ENCODE measurements at places on chromosomes 12 and 14.

DNA sequence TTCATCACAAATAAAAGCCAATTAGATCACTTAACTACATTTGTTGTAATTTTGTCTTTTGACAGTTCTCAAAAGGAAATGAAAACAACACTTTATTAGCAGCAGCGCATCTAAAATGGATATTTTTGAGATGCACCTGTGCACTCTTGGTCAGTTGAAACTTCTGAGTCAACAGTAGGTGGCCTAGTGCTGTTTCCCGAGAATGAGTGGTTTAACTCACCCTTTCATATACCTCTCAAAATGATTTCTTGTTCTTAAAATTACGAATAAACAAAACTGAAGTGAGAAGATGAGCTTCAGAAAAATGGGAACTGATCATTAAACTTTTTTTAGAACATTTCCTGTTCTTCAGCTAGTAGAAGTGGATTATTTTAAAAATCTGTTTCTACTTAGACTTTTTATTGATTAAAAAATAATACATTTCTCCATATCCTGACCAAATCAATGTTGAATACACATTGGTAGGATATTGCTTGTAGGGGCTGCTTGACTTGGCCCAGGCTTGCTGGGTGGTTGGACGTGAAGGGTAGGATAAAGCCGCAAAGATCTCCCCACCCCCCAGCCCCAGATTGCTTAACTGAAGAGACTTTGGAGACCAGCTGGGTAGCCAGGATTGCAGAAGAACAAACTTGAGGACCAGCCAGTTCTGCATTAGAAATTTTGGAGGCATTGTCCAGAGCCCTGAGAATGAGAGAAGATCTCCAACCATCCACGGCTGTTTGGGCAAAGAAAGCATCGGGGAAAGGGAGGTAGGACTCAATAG is 22.3 kb upstream of the STK38L start:
- DNase-seq: no peak

DNA sequence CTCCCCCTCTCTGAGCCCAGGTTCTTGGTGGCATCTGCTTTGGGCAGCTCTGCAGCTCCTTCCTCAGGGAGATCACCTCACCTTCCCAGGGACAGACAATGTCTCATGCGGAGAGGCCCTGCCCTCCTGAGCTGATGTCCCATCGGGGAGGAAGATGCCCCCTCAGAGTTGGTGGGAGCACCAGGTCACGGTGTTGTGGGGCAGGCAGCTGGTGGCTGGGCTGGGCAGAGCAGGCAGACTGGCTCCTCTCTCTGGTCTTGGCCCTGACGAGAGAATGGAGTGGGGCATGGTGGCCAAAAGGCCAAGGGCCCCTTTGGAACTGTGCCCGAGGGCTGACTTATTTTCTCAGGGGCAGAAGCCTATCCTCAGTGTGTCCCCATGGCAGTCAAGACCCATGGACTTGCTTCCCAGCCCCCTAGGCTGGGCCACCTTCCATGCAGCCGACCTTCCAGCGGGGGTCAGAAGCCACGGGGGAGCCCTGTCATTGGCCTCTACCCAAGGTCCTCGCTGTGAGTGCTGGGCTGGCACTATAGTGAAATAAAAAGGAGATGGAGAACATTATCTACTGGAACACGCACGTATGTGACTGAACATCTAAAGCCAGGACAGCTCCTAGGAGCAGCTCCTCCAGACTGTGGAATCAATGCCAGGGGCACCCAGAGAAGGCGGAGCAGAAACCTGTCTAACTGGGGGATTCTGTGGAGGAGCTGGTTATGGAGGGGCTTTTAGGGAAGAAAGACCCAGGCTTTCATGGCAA is 21.9 kb downstream of the PPP2R5C start:
- DNase-seq: no peak

GRCh38 chr12:54221402-54221984 is 32.7 kb upstream of the SMUG1 start:
- DNase-seq: no peak

GRCh38 chr14:22070119-22070982 is 396.7 kb upstream of the OR4E1 start:
- DNase-seq: no peak

- DNase-seq: no peak
Measured at GRCh38 chr12:29187756-29188155, 38.7 kb downstream of the FAR2 start.

- no peak for DNase-seq
Measured at GRCh38 chr12:116443821-116444589, 115.2 kb upstream of the MAP1LC3B2 start.

- DNase-seq: peak; percentile 24
Measured at GRCh38 chr12:41769810-41770209, 374.9 kb downstream of the GXYLT1 start.

GRCh38 chr14:45651890-45652289 is 398.9 kb upstream of the MIS18BP1 start:
- no peak for DNase-seq

DNA sequence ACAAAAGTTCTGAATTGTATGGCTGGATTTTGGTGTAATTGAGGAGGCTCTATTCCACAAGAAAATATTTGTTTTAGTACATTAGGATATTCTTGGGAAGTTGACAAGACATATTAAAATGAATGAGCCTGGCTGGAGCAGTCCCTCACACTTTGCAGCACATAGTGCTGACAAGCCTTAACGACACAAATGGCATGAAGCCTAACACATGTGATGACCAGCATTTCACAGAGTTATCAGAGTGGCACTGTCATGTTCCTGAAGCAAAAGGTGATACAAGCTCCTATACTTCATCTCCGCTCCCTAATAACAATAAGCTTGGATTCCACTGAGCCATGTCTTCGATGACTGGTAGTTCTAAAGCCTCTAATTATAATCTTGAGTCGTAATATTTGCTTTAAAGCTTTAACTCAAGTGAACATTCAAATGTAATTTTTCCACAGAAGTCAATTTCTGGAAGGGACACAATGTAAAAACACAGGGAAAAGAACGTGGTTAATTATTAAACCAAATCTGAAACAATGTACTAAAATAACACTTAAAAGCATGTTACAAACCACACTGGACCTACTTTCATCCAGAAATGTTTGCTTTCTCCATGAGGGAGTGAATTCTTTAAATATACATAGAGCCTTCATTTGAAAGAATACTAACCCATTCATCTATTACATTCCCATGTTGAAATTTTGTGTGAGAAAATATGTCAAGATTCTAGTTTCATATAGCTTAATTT is 49.6 kb downstream of the GRIP1 start:
- peak; percentile 44 for DNase-seq

- DNase-seq: no peak
Measured at GRCh38 chr12:132419631-132420246, 70.2 kb upstream of the FBRSL1 start.

DNA sequence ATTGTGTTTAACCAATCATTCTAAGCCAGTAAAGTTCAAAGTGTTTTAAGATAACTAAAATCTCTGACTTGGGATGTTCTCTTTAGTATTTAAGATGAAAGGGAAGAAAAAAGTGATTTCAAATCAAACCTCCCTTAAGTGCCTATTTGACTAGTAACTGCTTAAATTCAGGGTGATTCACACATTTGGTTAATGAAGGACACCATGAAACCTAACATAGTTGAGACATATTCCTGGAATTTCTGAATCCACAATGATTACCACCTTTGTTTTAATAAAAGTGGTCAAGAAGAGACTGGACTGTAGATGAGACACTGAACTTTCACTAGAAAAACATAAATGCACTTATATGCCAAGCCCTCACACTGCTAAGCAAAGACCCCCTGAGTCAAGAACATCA is 138.7 kb downstream of the MED13L start:
- DNase-seq: peak; percentile 79

DNA sequence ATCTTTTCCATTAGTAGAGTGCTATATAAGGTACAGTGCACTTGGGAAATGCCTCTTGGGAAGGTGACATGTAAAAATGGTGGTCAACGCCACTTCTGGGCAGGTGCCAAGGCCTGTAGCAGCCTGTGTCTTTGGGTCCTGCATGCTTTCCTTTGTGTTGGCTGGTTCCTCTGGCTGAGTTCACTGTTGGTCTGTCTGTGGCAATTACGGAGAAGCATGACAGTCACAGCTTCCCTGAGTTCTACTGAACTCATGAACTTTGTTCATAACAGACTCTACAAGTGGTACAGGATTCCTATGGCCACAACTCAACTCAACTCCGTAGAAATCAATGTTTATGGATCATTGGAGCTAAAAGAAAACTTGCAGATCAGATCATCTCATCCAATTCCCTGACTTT is 98.0 kb downstream of the CACNA1C start:
- DNase-seq: no peak

GRCh38 chr12:92721130-92721529 is 18.3 kb downstream of the PLEKHG7 start:
- peak; percentile 70 for DNase-seq

DNA sequence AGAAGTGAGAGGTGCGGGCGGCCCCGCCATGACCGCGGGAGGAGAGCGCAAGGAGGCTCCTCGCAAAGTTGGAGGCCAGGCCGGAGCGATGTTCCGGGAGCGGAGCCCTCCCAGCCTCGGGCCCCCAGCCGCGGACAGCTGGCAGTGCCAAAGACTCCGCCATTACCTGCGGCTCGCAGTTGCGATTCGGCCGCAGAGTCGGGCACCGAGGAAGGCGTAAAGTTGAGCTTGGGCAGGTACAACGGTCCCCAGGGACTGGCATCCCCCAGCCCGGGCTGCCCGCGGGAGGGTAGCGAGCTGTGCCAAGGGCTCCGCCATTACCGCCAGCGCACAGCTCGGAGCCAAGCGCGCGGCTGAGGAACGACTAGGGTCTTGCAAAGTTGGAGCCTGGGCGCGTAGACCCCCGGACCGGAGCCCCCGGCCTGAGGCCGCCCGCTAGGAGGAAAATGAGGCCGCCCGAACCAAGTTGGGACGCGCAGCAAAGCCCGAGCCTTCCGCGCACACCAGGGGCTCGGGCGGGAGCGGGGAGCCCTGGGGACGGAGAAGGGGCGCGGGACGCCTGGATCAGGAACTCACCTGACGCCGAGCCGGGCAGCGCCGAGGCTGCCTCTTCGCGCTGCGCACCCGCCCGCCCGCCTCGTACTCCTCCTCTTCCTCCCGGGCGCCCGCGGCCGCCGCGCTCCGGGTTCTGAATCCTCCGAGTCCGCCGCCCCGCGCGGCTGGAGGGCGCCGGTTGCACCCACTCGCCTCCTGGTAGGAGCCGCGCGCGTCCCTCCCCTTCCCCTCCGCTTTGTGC is 677 bp downstream of the NOS1 start:
- DNase-seq: no peak

- no peak for DNase-seq
Measured at GRCh38 chr14:79204591-79204990, 1006.7 kb downstream of the DIO2 start.

DNA sequence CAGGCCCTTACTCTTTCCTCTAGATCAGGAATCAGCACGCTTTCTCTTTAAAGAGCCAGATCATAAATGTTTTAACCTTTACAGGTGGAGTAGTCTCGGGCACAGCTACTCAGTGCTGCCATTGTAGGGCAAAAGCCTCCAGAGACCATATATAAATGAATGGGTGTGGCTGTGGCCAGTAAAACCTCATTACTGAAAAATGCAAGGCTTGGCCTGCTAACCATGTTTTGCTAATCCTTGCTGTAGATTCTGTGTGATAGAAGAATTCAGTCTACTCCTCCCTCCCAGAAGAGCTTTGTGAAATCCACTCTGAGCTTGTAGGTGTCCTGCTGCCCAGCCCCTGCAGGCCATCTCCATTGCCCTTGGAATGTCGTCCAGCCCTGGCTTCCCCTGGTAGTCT is 58.1 kb downstream of the HSP90AA1 start:
- DNase-seq: peak; percentile 7

DNA sequence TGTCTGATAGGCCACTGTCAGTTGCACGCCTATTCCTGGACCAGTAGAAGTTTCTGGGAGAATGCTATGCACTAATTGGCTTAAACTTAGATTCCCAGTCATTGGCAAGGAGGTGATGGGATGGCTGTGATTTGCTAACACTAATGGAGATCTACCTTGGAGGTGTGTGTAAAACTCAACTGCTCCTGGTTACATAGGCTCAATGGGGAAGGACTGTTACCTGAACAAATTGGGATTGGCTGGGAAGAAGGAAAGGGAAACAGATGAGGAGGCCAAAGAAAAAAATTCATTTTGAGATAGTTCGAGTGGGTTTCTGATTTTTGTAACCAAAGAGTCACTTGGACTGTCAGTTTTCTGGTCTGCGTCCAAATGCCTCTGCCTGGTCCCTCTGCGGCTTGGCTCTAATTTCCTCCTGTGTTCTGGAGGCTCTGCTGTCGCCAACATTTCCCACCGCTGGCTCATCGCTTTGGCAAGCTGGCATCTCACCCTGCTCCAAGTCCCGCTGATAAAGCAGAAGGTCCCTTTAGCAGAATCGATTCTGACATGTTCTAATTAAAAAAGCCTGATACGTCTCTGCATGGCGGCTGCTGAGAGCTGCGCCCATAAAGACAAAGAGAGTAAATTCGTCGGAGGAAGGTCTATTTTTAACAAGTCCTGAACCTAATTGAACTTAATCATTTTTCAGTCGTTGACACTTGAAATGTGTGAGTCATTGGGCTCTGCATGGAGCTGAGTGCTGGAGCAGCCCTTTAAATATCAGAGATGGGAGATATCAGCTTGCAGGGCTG is 2.0 kb upstream of the CCDC63 start:
- no peak for DNase-seq

GRCh38 chr12:79455286-79455685 is 235.5 kb downstream of the PAWR start:
- no peak for DNase-seq

DNA sequence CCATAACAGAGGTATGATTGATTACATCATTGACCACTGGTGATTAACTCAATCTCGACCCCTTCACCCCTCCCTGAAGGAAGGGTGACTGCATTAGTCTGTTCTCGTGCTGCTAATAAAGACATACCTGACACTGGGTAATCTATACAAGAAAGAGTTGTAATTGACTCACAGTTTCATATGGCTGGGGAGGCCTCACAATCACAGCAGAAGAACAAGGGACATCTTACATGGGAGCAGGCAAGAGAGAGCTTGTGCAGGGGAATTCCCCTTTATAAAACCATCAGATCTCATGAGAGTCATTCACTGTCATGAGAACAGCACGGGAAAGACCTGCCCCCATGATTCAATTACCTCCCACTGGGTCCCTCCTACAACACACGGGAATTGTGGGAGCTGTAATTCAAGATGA is 55.9 kb upstream of the TMCC3 start:
- peak; percentile 41 for DNase-seq

- no peak for DNase-seq
Measured at GRCh38 chr14:52182853-52183252, 84.6 kb upstream of the PTGDR start.

DNA sequence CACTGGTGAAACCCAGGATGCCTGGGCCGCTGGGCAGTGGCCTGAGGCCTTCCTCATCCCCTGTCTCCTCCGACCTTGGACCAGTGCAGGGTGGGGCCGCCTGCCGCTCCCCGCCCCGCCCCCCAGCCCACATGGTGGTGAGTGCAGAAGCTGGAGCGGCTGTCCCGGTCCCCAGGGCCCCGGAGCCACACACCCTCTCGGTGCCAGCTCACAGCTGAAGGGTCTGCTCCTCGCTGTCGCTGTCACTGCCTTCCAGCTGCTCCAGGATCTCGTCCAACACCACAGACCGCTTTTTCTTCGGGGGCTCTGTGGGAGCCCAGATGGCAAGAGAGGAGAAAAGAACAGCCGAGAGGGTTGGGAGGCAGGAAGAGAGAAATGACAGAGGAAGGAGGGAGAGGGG is 143.1 kb downstream of the RBM19 start:
- DNase-seq: no peak

GRCh38 chr14:95245334-95245733 is 74.4 kb downstream of the CLMN start:
- DNase-seq: no peak

GRCh38 chr12:122076743-122077495 is 1.6 kb upstream of the MLXIP start:
- DNase-seq: no peak
